ENCODE measurements at places on chromosomes 3 and 15.

DNA sequence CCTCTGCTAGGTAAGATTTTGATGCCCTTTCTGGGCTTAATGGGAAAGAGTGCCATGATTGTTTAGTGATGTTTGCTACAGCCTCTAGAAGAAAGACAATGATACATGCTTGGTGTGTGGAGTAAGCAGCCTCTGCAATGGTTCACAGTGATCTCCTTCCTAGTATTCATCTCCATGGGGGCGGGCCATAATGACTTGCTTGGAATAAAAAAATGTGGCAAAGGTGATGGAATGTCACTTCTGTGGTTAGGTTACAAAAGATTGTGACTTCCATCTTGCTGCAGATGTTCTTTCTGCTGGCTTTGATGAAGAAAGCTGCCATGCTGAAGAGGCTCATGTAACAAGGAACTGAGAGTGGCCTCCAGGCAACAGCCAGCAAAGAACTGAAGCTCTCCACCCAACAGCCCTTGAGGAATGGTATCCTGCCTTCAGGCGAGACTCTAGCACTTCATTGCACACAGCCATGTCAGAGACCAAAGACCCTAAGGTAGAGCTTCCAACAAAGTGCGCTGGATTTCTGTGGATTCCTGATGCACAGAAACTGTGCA is 139.1 kb upstream of the LRIG1 start:
- H3K4me1 ChIP-seq = peaks cover 8% of the 10 kb centered on the region
- H3K27ac ChIP-seq = no peak overlapping the region
- no peaks in the 10 kb centered on the region for H3K27me3 ChIP-seq
- H3K4me3 ChIP-seq = no peak overlapping the region
- peaks cover under 1% of the 10 kb centered on the region for H3K36me3 ChIP-seq

GRCh38 chr3:72462595-72463011 is 385.6 kb downstream of the SHQ1 start:
- H3K36me3 ChIP-seq = no peaks in the 10 kb centered on the region
- no peak overlapping the region for H3K4me3 ChIP-seq
- no peaks in the 10 kb centered on the region for H3K4me1 ChIP-seq
- H3K27me3 ChIP-seq = peaks cover 7% of the 10 kb centered on the region

- H3K36me3 ChIP-seq = no peaks in the 10 kb centered on the region
- H3K4me3 ChIP-seq = no peak overlapping the region
- peaks cover 2% of the 10 kb centered on the region for H3K4me1 ChIP-seq
- DNase-seq = no peak
- no peak overlapping the region for H3K27ac ChIP-seq
These were observed 89.2 kb upstream of the RAP2B start for GRCh38 chr3:153072856-153073255.

DNA sequence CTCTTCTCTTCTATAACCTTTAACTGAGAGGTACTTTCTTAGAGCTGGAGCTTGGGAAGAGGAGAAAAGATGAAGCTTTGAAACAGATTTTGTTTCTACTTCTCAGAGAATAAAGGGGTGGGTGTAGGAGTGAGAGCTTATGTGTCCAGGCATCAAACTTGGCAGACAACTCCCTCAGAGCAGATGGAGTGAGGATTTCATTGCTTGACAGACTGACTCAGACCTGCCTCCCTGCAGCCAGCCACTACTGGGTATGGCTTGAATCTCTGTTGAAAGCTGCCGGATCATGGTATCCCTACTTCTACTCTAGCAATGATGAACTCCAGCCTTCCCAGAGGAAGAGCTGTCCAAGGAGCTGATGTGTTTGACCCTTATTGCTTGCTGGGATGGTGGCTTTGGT is 36.7 kb downstream of the SYN2 start:
- no peaks in the 10 kb centered on the region for H3K36me3 ChIP-seq
- no peak for DNase-seq
- H3K4me1 ChIP-seq = no peaks in the 10 kb centered on the region
- H3K27ac ChIP-seq = no peak overlapping the region
- H3K4me3 ChIP-seq = no peak overlapping the region

- no peaks in the 10 kb centered on the region for H3K27me3 ChIP-seq
- no peaks in the 10 kb centered on the region for H3K36me3 ChIP-seq
- H3K27ac ChIP-seq = no peak overlapping the region
- peaks cover 11% of the 10 kb centered on the region for H3K4me1 ChIP-seq
- DNase-seq = no peak
These were observed 11.4 kb upstream of the RAB11A start for GRCh38 chr15:65857718-65858402.

DNA sequence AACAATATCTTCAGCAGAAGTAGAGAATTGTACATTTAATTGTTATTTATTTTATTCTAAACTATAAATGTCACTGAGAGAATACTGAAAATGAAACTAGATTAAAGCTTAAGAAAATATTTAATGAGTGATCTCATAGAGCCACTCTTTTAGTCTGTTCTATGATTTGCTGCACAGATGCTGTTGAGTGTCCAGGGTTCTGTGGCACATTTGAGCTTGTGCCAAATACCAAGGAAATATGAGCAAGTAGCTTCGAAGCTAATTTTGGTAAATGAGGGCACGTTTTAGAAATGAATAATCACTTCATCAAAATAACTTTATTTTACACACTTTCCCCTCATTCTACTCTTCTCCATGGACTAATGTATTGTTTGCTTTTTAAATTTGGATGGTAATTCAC is 53.6 kb upstream of the THRB start:
- H3K4me3 ChIP-seq = no peak overlapping the region
- H3K36me3 ChIP-seq = no peaks in the 10 kb centered on the region
- no peak for DNase-seq
- H3K27me3 ChIP-seq = no peaks in the 10 kb centered on the region
- H3K27ac ChIP-seq = no peak overlapping the region

DNA sequence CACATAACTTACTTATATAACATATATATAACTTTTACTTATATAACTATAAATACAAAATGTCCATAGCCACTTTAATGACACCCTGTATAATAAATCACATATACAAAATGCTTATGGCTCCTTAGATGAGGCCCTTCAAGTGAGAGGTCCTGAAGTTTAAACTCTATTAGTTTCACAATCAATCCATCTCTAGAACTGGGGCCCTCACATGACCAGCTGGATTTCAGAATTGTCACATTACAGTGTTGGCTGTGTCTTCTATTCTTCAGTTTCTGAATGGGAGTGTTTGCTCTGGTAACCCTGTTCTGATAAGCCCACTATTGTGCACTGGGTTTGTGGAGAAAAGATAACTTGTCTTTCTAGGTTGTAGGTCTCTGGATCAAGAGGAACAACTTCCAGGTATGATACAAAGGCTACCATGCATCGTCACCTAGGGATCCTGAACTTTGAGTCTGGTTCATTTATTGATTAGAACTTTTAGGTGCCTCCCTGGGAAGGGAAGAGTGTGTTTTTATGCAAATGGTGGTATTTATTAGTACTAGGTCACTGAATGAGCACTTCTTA is 107.9 kb downstream of the DNAH12 start:
- peaks cover 7% of the 10 kb centered on the region for H3K27me3 ChIP-seq
- no peak overlapping the region for H3K27ac ChIP-seq
- no peak for DNase-seq
- no peak overlapping the region for H3K4me3 ChIP-seq
- no peaks in the 10 kb centered on the region for H3K4me1 ChIP-seq

DNA sequence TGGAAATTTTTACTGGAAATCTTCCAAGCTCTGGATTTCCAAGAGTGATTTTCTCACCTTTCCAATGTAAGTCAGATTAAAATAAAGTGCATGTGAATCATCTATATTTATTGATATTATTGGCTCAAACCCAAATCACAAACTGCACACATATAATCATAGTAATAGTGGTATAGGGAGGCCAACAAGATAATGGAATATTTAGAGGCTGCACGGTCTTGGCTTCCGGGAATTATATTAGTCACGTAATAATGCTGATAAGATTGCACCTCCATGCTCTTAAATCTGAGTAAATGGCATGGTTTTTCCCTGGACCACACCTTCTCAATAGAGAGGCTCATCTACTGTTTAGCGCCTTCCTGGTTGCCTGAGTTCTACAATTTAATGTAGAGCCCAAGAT is 567.1 kb upstream of the NR2F2 start:
- no peak overlapping the region for H3K4me3 ChIP-seq
- no peak for DNase-seq
- H3K4me1 ChIP-seq = no peaks in the 10 kb centered on the region
- no peaks in the 10 kb centered on the region for H3K36me3 ChIP-seq
- peaks cover 5% of the 10 kb centered on the region for H3K27me3 ChIP-seq
- H3K27ac ChIP-seq = no peak overlapping the region
